ENCODE measurements at places on chromosomes 6 and 20.
A peak's percentile ranks its signal among the peaks of the same experiment; 100 is the strongest.

- peak; percentile 66 for DNase-seq
These were observed 230.1 kb downstream of the SAMD5 start for GRCh38 chr6:147738516-147739162.

DNA sequence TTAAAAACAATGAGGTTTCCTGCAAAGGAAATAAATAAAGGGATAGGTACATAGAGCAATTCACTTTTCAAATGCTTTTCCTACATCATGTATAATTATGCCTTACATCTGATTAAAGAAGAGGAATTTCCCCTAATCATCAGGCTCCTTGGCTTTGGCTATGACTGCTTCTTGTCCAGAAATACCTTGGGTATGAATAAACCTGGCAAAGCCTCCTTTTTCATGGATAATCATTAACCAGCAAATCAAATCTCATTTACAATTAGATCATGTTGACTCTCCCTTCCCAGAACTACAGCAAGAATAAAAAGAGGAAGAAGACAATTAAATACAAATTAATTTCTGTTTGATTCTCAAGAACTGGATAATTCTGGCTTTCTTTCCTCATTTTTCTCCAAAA lies 58.0 kb upstream of the CD2AP start:
- no peak for DNase-seq

- DNase-seq, result no peak
These were observed 6.7 kb downstream of the DNPH1 start for GRCh38 chr6:43222418-43223059.

- no peak for DNase-seq
These were observed 276.3 kb upstream of the AGPAT4 start for GRCh38 chr6:161549977-161550655.

DNA sequence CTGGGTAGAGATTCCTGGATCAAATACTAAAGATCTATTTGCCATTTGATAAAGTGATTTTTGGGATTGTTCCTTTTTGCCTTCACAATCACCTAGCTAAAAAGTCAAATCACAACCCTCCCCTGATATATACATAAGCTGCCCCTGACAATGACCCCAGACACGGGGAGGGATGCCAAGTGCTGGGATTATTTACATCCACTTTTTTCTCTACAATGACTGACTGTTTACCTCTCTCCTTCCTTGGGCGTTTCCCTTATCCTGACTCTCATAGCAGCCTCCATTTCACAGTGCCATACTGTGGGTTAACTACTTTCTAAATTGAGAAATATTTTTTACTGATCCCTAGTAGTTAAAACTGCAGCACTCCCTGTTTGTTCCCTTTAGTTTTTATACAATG lies 150.8 kb upstream of the TMEM170B start:
- DNase-seq, result no peak

Measured in NCI-H1048 (cell line).